Activated B cell treated with CpG ODN at 0.5 μM for 24 hours (primary cell): ENCODE measurements at places on chromosomes 3 and 15. TPM values are rescaled to one million over a fixed set of nuclear protein-coding genes. Genes with fewer than 3 reads are reported as not detected.

DNA sequence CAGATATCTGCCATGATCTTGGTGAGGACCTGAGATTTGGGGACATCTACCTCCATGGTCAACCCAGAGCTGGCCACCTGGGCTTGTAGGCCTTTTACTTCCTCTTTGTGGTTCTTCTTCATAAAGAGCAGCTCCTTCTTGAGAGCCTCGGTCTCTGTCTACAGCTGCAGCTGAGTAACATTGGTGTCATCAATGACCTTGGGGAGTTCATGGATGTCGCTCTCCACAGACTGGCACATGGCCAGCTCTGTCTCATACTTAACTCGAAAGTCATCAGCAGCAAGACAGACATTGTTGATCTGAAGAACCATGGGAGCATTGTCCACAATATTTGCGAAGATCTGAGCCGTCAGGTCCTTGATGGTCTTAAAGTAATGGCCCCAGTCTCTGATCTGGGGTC, 15.7 kb upstream of the RASA2 start:
- DNase-seq: no peak

The ARL14 gene
- total RNA-seq: 0.17 and 0.18 TPM in 2 replicates

- no peak for DNase-seq
Observed at GRCh38 chr15:68431037-68431791, 749 bp downstream of the ITGA11 start.

The FAM219B gene
- 76.0 and 90.4 TPM in 2 replicates for total RNA-seq

DNA sequence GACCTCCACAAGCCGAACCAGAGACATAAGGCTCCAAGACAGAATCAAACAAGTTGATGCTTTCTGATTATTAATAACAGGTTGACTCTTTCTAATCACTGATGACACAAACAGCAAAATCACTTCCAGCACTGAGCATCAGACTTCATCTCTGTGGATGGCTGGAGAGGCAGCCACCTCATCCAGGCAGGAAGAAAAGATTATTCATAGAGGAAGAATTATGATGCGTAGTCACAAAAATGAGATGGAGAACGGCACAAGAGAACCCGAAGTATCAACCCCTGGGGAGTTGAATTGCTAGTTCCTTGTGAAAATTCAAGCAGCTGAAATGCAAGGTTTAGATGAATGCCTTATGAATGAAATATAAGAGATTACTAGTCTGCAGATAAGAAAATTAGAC, 49.9 kb upstream of the LMCD1 start:
- DNase-seq: no peak

DNA sequence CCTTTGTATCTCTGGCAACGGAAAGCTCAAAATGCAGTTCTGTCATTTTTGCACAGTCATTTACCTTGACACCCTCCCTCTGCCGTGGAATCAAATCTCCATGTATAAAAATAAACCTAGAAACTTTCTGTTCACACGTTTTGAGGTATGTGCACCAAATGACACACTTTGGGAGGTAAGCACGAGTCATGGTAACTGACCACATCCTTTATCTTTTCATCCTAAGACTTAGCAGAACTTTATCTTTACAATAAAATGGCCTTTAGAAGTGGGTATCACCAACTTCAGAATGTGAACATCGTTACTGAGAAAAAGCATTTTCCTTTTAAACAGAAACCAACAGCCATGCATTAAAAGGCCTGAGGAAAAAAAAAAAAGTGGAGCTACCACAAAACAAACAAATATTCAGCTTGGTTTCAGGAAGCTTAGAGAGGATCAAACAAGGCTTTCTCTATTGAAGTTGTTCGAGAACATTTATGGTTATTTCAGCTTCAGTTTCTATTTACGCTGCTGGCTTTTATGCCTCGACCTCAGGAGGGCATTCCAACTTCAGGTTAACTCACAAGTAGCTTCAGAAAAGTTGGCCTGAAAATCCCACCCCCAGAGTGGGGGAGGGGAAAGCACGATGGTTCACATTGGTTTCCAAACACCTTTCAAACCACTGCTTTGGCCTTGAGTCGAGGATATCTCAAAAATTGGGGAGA, 171.1 kb upstream of the ICE2 start:
- DNase-seq: no peak

The SAMMSON gene
- total RNA-seq: not detected in 2 replicates

- DNase-seq: no peak
Observed at GRCh38 chr15:68213991-68214837, 9.1 kb upstream of the CALML4 start.

The SUSD5 gene
- total RNA-seq: 0.05 and 0.33 TPM in 2 replicates

GRCh38 chr3:42014458-42014920, 52.6 kb upstream of the ULK4 start:
- no peak for DNase-seq

GRCh38 chr3:158847885-158848284, 46.0 kb downstream of the MFSD1 start:
- DNase-seq: no peak

- DNase-seq: no peak
Observed at GRCh38 chr15:74242441-74243185, 6.5 kb downstream of the CCDC33 start.

- DNase-seq: no peak
Observed at GRCh38 chr3:2765002-2765579, 345.1 kb downstream of the IL5RA start.

DNA sequence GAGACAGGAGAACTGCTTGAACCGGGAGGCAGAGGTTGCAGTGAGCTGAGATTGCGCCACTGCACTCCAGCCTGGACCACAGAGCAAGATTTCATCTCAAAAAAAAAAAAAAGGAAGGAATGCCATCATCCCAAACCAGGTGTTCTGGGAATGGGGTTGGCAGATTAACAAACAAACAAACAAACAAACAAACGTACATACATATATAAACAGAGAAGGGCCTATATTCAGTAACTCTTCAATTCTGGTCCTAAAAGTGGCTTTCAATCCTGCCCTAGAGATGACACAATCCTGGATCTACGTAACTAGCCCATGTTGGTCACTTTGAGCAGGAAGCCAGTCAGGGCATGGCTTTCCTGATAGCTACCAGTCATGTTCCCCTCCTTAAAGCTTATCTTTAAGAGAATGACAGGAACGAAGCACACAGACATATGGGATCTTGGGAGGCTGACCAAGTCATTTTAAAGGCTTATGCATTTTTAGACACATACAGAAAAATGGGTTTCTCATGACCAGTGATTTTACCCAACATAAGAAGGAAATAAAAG, 29.9 kb upstream of the RAB11A start:
- no peak for DNase-seq

DNA sequence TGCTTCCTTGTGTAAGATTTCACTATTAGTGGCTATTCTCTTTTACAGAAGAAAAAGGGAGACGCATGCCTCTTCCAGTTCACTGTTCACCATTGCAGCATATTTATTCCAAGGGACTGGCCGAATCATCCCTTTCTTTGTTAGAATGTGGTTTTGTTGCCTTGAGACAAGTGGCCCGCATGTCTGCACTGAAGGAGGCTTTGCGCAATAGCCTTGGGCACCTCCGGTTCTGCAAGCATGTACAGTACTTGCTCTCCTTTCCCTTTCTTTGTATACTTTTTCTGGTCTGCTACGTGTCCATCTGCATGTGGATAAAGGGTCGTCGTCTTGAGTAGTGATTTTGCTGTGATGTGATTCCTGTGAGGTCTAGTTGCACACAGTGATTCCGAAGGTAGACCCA, 43.0 kb downstream of the FLNB start:
- no peak for DNase-seq

The ZNF502 gene
- total RNA-seq: 5.0 and 6.5 TPM in 2 replicates

The CNOT10 gene
- 48.0 and 55.5 TPM in 2 replicates for total RNA-seq

DNA sequence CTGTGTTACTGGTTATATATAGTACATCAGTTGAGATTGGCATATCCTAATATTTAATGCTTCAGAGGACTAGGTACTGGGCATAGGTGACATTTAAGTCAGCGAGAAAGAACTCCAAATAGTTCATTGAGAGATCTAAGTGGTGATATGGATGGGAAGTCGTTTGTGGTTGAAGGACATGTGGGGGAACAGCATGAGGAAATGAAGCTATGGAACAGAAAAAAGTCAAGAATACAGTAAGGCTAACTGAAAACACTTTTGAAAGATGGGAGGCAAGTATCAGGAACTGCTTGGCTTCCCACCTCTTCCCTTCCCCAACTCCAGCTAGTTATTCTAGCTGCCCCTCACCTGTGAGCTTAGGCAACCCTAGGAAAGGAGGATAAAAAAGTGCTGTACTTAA, 3.7 kb upstream of the MYO5A start:
- DNase-seq: no peak

- no peak for DNase-seq
Observed at GRCh38 chr15:29220852-29221251, 48.8 kb downstream of the NSMCE3 start.

The SNX22 gene
- 41.7 and 46.2 TPM in 2 replicates for total RNA-seq

DNA sequence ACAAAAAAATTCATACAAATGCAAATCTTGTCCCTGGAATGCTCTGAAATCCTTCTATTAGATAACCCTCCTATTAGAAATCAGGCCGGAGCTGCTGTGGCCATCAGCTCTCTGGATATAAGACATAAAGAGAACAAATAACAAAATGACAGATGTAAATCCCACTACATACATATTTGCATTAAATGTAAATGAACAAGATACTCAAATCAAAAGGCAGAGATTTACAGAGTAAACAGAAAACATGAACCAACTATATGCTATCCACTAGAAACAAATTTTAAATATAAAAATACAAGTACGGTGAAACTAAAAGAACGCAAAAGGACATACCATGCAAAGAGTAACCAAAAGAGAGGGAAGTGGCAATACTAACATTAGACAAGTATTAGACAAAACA, 10.7 kb downstream of the CYFIP1 start:
- no peak for DNase-seq

DNA sequence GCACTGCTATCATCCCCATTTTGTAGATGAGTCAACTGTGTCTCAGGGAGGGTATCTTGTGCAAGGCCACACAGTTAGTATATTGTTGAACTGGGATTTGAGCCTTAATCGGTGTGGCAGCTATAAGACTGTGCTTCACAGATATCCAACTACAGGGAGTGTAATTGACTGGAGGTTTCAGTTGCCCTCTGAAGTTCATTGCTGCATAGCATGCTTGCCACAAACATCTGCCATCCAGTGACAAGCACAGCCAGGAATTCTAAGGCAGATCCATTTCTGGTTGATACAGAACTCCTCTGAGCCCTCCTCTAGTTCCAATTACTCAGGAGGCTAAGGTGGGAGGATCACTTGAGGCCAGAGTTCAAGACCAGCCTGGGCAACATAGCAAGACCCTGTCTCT, 16.4 kb downstream of the FSD2 start:
- DNase-seq: no peak

The RTP3 gene
- not detected in 2 replicates for total RNA-seq

The NR2E3 gene
- not detected in 2 replicates for total RNA-seq

GRCh38 chr3:62774221-62774620, 101.0 kb downstream of the CADPS start:
- DNase-seq: no peak

GRCh38 chr3:63795438-63795837, 23.7 kb upstream of the C3orf49 start:
- no peak for DNase-seq

- no peak for DNase-seq
Observed at GRCh38 chr3:191753196-191753595, 292.2 kb downstream of the PYDC2 start.

GRCh38 chr3:16419640-16420241, 93.8 kb downstream of the RFTN1 start:
- no peak for DNase-seq

GRCh38 chr15:29623116-29623639, 199.1 kb downstream of the TJP1 start:
- DNase-seq: no peak

DNA sequence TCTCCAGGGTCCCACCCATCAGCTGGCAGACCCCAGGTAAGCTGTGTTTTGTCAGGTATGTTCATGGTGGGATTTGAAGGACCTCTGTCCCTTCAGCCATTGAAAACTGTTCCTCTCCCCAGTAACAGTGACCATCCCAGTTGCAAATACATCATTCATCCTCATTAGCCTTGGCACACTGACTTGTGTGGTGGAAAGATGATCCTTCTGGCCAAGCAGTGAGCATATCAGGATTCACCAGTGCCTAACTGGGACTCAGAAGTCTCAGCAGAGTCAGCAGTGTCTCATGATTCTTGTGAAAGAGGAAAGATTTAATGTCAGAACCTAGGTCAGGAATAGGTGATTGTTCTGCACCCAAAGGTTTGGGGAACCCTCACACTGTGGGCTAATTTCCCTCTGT, 90.2 kb downstream of the DNAJB8 start:
- DNase-seq: no peak

DNA sequence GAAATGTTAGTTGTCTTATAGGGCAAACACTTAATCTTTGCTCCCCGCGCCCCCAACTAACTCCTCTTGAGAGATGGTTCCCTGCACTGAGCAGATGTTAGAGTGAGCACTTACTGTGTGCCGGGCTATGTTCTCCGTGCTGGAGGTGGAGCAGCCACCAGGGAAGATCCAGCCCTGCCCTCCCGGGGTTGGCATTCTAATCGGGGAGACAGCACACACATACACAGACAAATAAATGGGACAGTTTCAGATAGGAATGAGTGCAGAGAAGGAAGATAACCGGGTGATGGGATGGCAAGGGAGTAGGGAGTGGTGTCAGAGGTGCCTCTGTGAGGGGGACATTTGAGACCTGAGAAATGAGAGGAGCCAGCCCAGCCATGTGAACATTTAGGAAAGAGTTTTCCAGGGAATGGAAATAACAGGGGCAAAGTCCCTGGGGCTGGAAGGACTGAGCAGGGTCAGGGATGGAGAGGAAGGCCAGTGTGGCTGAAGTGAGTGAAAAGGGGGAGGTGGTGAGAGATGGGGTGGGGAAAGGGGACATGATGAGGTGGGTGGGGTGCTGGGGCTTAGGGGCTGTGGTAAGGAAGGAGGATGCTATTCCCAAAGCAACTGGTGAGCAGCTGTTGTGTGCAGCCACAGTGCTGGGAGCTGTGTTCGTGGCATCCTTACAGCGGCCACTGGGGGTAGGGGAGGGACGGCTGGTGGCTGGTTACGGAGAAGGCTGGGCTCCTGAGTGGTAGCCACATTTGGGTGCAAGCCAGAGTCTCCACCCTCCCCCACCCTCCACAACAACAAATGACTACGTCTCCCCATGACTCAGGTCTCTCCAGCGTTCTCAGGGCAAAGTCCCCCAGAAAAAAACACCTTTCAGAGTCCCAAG, 15.4 kb upstream of the FGD5 start:
- no peak for DNase-seq

GRCh38 chr3:31733234-31733667, 200.5 kb downstream of the STT3B start:
- DNase-seq: no peak

- DNase-seq: no peak
Observed at GRCh38 chr3:149267565-149267964, 45.9 kb upstream of the CP start.

The MAP1A gene
- 0.11 and 0.12 TPM in 2 replicates for total RNA-seq

DNA sequence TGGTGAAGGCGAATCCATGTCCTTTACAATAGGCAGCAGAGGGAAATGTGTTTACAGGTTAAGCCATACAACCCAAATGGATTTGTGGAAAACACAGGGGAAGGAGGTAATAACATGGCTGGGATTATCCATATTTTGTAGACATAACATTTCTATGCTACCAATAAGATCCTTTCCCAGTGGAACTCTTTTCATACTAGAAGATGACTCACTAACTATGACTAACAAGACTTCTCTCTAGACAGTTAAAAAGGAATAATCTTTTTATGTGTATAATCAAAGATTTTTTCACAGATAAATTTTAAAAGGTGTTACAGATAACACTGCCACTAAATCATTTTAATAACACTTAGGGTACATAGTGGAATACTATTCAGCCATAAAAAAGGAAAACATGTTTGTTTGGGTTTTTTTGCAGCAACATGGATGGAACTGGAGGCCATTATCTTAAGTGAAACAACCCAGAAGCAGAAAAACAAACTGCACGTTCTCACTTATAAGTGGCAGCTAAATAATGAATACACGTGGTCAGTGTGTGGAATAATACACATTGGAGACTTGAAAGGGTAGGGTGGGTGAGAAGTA, 39.6 kb downstream of the VPS13C start:
- no peak for DNase-seq
